ENCODE measurements at places on chromosomes 13 and 19.

- DNase-seq: peak; percentile 97
Observed at GRCh38 chr19:45645631-45646344, 6.6 kb upstream of the EML2 start.

DNA sequence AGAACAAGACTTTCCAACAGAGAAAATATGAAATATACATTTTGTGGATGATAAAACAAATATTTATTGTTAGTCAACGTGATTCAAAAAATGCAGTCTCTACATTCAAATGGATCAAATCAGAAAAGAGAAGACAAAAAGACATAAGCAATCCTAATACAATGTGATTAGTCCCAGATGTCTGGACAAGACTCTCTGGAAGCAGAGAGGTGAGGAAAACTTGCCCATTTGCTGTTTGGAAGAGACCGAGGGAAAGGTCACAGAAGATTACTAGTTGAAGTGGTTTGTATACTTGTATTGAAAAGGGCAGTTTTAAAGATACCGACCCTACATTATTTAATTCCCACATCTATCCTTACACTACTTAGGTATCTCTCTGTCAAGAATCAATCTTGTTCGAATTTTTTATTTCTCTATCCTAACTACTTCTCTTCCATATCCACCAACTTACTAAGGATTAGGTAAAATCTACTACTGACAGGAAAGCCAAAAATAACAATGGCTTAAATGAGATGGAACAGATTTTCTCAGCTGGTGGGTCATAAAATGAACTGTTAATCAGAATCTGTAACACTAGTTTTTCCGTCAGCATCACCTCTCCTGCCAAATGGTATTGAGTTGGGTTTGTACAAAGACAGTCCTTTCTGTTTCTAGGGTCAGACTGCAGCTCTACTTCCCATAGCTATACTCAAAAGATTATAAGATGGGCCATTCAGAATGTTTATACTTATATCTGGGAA, 497.1 kb downstream of the DCT start:
- DNase-seq: no peak

DNA sequence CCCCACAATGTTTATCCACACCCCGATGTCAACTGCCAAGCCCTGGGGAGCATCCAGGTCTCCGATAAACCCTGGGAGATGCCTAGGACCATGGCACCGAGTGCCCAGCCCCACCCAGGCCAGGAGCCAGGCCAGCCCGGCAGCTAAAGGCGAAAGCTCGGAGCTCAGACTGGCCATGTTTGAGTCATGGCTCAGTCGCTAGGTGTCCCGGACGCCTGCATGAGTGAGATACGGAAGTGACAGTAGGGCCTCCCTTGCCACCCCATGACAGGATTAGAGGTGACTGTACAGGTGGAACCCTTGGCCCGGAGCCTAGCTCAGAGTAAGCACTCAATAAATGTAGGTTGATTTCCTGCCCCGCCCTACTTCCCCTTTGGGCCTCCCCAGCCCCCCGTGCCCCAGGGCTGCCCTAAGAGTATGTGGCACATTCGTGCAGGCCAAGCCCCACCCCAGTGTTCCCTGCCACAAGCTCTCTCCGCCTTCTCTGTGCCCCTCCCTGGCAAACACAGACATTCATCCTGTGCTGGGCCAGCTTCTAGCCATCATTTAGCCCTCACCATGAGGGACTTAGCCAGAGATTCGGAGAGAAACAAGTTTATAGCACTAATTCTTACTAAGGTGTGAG, 5.8 kb upstream of the TPM4 start:
- no peak for DNase-seq

- DNase-seq: no peak
Observed at GRCh38 chr19:11240008-11240444, 607 bp downstream of the ANGPTL8 start.

DNA sequence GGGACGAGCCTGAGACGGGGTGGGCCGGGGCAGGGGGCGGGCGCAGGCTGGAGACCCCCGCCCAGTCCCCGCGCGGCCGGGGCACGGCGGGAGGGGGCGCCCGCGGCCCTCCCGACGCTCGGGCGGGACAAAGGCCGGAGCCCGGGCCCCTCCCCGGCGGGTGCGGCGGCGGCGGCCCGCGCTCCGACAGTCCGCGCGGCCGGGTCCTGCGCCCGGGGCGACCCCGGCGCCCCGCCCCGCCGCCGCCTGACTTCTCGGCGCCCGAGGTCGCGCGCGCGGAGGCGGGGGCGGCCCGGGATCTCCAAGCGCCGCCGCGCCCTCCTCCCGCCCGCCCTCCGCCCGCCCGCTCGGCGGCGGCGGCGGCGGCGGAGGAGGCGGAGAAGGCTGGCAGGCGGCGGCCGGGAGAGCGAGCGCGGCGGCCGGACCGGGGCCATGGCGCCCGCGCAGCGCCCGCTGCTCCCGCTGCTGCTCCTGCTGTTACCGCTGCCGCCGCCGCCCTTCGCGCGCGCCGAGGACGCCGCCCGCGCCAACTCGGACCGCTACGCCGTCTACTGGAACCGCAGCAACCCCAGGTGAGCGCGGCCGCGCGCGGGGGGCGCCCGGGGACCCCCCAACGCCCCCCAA, at the start of gene EFNA2:
Gene EFNA2 (plus strand): TSS at position 137 of the 624 bp plus-strand sequence. CDS start 296 bp downstream, at position 433.
- DNase-seq: peak; percentile 93

DNA sequence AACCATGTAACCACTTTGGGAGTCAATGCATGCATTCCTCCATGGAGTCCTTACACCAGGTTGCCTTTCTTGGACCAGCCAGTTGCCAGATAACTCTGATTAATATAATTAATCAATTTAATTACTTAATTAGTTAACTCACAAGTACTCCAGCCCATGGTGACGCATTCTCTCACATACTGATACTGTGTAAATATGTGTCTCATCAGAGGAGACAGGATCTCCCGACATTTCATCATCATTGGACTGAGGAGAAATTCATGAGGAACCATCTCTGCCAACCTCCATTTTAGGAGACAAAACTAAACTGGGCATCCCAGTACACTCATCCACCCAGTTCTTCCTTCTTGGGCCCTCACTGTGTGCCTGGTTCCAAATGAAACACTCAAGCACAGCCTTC, 6.5 kb upstream of the CASP14 start:
- DNase-seq: no peak

- DNase-seq: peak; percentile 100
Observed at GRCh38 chr19:53898636-53899341, 10.3 kb upstream of the CACNG7 start.

GRCh38 chr13:36858290-36858689, 39.3 kb downstream of the RFXAP start:
- DNase-seq: peak; percentile 49

DNA sequence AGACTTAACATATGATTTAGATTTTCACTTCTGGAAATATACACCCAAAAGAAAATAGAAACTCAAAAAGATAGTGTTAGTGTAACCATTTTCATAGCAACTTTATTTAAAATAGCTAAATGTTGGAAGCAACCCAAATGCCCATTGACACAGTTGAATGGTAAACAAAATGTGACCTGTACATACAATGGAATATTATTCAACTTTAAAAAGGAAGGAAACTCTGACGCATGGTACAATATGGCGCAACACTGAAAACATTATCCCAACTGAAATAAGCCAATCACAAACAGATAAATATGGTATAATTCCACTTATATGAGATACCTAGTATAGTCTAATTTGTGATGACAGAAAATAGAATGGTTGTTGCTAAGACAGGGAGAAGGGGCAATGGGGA, 1456.1 kb upstream of the MIR17HG start:
- no peak for DNase-seq

GRCh38 chr13:72199640-72200039, 332.6 kb upstream of the DACH1 start:
- no peak for DNase-seq

GRCh38 chr19:40713939-40714338, 2.7 kb downstream of the COQ8B start:
- DNase-seq: no peak

GRCh38 chr19:10286803-10287737, at the start of gene ICAM4:
TSS of gene ICAM4 (plus strand) at chr19:10286955. CDS start at chr19:10287013, 58 bp downstream.
- peak; percentile 90 for DNase-seq

- no peak for DNase-seq
Observed at GRCh38 chr19:28519952-28520861, 692.7 kb downstream of the UQCRFS1 start.

- DNase-seq: no peak
Observed at GRCh38 chr13:97110936-97111335, 111.2 kb upstream of the MBNL2 start.

GRCh38 chr19:5891938-5892771, 11.4 kb downstream of the NDUFA11 start:
- DNase-seq: peak; percentile 91

- no peak for DNase-seq
Observed at GRCh38 chr13:37226971-37227370, 121.5 kb upstream of the CSNK1A1L start.

GRCh38 chr19:47124937-47125668, 5.5 kb upstream of the SAE1 start:
- DNase-seq: peak; percentile 80

GRCh38 chr13:54390841-54391240, 1362.2 kb downstream of the OLFM4 start:
- no peak for DNase-seq

- DNase-seq: peak; percentile 92
Observed at GRCh38 chr19:5498830-5499550, 43.8 kb downstream of the ZNRF4 start.

DNA sequence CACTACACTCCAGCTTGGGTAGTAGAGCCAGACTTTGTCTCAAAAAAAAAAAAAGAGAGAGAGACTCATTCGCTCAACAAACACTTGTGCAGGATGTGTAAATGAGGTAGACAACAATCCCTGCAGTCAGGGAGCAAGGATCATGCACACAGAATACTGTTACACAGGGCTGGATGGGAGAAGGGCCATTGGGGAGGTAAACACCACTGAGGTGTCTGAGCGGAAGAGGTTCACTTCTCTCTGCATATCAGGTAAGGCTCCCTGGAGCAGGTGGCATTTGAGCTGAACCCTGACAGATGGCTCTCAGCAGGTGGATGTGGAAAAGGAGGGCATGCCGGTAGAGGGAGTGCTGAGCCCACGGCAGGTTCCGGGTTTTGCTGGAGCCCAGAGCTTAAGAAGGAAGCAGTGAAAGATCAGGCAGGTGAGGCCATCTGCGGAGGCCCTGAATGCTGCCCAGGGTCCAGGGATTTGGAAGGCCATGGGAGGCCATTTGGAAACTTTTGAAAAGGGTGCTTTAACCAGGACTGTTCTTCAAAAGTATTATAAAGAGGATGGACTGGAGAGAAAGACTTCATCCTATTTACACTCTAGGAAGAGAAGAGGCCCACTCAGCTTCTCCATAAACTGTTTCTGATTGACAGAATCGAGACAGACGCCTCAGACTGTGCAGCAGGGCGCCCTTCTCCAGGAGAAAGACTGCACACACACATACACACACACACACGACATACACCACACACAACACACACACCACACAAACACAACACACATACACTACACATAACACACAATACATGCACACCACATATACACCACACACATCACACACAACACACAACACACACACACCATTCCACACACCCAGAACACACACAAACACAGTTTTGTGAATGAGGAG, 199.4 kb downstream of the USP12 start:
- DNase-seq: peak; percentile 76

- no peak for DNase-seq
Observed at GRCh38 chr13:37209621-37210580, 104.4 kb upstream of the CSNK1A1L start.

GRCh38 chr13:27339299-27339698, 68.7 kb downstream of the RASL11A start:
- peak; percentile 70 for DNase-seq

DNA sequence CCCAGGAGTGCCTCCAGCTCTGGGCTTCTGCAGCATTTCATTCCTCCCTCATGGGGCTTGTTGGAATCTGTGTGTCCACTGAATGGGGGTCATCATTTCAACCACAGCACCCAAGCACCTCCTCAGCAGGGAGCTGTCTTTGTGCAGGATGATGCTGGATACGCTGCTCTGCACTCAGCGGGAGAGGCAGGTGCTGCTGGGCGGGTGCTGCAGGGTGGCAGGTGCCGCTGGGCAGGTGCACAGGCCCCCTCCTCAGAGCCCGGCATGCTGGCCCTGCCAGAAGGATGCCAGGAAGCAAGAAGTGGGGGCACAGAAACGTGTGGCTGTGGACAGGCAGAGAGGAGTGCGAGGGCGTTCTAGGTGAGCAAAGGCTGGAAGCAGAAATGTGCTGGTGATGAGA, 121.8 kb upstream of the VSTM2B start:
- no peak for DNase-seq

DNA sequence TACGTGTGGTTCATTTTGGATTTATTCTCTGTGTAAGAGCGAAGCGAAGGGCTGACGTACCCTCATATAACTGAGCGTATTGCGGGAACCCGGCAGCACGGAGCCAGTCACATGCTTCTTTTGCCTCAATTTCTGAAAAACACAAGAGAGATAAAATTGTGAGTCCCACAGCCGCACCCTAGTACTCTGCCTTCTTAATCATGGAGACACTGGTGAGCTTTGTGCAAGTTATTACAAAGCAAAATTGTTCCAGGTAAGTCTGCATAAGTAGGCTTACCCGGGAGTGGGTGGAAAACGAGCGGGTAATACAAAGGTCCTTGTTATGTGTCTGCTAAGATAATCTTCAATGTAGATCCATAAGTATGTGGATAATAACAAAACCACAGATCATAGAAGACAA, 118.1 kb downstream of the STARD13 start:
- DNase-seq: no peak

DNA sequence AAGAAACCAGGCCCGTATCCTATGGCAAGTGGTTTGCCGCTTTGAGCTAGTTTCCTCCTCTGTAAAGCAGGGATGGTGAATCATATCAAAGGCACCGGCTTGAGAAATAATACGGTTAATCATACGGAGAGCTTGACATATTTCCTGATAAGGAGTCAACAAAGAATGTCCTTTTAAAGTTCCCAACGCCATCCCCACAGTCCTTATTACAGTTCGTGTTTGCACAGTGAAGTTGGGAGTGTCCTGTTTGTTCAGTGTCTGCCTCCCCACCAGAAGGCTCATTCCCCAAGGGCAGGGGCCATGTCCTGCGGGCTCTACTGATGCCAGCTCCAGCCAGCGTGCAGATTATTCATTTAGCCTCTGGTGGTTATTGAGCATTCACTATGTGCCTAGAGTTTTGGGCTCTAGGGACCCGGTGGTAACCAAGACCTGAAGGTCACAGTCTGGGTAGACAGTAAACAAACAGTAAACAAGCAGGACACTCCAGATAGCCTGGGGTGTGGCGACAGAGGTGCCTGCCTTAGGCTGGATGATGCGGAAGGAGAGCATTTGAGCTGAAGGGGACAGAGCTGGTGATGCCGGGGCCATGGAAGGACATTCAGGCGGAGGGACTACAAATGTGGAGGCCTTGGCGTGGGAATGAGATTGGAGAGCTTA, 6.3 kb downstream of the GRAMD1A start:
- DNase-seq: no peak

DNA sequence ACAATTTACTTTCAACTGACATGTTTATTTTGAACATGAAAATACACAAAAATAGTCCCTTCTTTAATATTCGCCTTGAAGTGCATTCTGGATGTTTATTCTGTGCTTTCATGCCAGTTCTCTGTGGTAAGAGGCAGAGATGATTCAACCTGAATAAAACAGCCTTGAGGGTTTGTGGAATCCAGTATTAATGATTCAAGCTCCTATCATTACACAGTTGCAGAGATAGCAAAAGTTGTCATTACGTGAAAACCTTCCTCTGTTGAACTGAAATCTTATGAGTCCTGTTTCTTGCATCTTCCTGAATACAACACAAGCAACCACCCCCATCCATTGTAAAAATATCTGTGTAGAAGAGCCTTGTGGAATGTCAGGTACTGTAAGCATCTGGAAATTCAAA, 142.3 kb upstream of the HTR2A start:
- no peak for DNase-seq

- DNase-seq: no peak
Observed at GRCh38 chr13:31242367-31242766, 42.6 kb downstream of the B3GLCT start.

All from H7 (cell line).